ENCODE measurements at places on chromosomes 13 and 19.

DNA sequence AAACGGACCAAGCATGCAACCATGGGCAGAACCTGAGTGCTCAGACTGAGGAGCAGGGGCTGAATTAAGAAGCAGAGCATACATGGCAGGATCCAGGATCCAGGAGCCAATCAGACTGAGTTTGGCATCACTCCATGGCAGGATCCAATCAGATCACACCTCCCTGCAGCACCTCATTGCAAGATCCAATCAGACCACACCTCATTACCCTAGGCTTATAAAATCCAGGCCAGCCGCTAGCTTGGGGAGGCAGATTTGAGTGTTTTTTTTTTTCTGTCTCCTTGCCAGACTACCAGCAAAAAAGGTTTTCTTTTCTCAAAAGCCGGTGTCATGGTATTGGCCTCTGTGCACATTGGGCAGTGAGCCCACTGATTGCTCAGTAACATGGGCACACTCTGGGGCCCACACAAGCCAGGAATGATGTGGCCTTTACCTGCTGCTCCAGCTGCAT lies 127.9 kb upstream of the GJB6 start:
- H3K27ac ChIP-seq = no peak overlapping the region
- no peak for DNase-seq
- no peaks in the 10 kb centered on the region for H3K27me3 ChIP-seq
- no peaks in the 10 kb centered on the region for H3K36me3 ChIP-seq
- H3K4me1 ChIP-seq = peaks cover 5% of the 10 kb centered on the region

DNA sequence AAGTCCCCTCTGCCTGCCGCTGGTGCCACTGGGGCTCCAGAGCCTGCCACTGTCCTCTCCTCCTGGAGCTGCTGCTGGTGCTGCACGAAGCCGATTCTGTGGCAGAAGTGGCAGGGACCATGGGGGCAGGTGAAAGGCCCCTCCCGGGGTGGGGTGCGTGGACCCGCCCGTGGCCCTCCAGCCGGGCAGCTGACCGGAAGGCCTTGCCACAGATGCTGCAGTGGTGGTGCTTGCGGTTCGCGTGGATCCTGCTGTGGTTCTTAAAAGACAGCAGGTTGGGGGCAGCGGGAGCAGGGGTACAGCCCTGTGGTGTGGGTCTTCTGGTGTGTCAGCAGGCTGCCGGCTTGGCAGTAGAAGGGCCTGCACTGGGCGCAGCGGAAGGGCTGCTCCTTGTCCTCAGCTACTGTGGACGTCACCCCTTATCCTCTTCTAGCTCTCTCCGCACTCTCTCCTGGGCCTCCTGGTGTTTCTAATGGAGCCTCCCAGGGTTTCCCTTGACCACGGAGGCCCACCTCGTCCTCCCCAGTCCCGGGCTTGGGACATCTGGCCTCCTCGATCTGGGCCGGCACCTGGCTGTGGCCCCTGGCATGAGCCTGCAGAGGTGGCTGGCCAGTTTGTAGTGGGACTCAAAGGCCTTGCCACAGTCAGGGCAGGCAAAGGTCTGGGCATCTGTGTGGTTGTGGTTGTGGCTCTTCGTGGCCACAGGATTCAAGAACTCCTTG lies 380.4 kb downstream of the OLFM4 start:
- DNase-seq = no peak
- H3K36me3 ChIP-seq = no peaks in the 10 kb centered on the region
- H3K27ac ChIP-seq = no peak overlapping the region

DNA sequence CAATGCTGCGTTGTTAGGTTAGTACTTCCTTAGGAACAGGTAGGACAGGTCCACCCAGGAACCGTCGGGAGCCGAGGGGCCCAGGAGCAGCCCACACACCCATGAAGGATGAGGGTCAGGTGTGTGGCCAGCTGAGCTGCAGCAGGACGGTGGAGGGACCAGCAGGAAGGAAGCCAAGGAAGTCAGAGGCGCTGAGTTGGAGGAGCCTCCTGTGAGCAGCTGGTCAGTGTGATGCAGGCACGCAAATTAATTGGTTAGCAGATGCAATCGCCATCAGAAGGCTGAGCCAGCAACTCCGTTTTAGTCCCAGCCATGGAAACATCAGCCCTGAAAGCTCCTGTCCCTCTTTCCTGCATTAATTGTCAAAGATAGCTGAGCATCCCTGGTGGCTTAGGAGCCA lies 114.9 kb upstream of the SOX1 start:
- H3K36me3 ChIP-seq = no peaks in the 10 kb centered on the region
- H3K27me3 ChIP-seq = no peaks in the 10 kb centered on the region
- H3K27ac ChIP-seq = no peak overlapping the region
- DNase-seq = no peak
- no peak overlapping the region for H3K4me3 ChIP-seq

- H3K27ac ChIP-seq = no peak overlapping the region
- DNase-seq = no peak
- H3K36me3 ChIP-seq = no peaks in the 10 kb centered on the region
- H3K27me3 ChIP-seq = no peaks in the 10 kb centered on the region
- H3K4me3 ChIP-seq = no peak overlapping the region
Measured at GRCh38 chr19:33139165-33139564, 7.3 kb downstream of the WDR88 start.

DNA sequence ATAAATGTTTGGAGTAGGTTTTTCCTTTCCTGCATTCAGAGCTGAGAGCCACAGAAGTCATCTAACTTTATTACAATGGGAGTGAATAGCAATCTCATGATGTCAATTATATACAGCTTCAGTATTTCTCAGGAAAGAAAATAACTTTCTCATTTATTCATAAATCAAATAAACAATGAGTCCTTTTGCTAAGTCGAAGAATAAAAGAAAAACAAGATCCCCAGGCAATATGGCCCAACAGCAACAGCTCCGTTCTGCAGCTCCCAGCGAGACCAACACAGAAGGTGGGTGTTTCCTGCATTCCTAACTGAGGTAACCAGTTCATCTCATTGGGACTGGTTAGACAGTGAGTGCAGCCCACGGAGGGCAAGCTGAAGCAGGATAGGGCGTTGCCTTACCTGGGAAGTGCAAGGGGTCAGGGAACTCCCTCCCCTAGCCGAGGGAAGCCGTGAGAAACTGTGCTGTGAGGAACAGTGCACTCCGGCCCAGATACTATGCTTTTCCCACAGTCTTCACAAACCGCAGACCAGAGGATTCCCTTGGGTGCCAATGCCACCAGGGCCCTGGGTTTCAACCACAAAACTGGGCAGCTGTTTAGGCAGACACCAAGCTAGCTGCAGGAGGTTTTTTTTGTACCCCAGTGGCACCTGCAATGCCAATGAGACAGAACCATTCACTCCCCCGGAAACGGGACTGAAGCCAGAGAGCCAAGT lies 128.2 kb downstream of the SLITRK1 start:
- H3K4me3 ChIP-seq = no peak overlapping the region
- DNase-seq = no peak
- H3K4me1 ChIP-seq = no peaks in the 10 kb centered on the region
- no peak overlapping the region for H3K27ac ChIP-seq
- no peaks in the 10 kb centered on the region for H3K36me3 ChIP-seq
- H3K27me3 ChIP-seq = no peaks in the 10 kb centered on the region

- peaks cover 2% of the 10 kb centered on the region for H3K4me1 ChIP-seq
- H3K36me3 ChIP-seq = peaks cover 3% of the 10 kb centered on the region
- DNase-seq = peak; percentile 29
- H3K27me3 ChIP-seq = no peaks in the 10 kb centered on the region
- H3K27ac ChIP-seq = no peak overlapping the region
Measured at GRCh38 chr13:29594710-29595379, 643 bp downstream of the SLC7A1 start.

DNA sequence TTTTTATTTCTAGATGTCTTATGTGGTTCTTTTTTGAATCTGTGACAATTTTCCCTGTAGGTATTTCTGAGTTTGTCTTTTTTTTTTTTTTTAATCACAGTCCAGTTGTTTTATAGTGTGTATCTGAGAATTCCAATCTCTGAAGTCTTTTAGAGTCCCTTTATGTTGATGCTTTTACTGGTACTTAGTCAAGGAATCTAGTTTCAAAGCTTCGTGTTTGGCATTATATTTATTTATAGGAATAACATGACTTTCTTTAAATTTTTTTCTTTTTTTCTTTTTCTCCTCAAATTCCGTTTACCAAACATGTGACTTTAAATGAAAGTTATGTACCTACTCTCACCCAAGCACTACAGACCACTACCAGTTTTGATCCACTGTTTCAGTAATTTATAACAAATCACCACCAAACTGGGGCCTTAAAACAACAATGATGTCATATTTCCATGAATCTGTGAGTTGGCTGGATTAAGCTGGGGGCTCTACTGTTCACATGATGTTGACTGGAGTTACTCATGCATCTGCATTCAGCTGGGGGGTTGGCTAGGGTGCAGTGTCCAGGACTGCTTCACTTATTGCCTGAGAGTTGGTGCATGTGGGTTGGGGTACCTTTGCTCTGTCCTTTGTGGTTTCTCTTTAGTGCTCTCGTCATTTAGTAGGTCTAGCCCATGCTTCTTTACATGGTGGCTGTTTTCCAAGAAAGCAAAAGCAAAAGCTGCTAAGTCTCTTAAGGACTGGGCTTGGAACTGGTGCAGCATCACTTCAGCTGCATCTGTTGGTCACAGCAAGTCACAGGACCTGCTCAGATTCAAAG lies 22.3 kb downstream of the KCTD4 start:
- peaks cover 24% of the 10 kb centered on the region for H3K36me3 ChIP-seq
- H3K4me1 ChIP-seq = no peaks in the 10 kb centered on the region
- H3K4me3 ChIP-seq = no peak overlapping the region
- no peak for DNase-seq

GRCh38 chr19:42468273-42468796 lies 25.6 kb upstream of the CXCL17 start:
- peaks cover 5% of the 10 kb centered on the region for H3K4me1 ChIP-seq
- H3K27ac ChIP-seq = no peak overlapping the region
- no peaks in the 10 kb centered on the region for H3K36me3 ChIP-seq
- H3K27me3 ChIP-seq = no peaks in the 10 kb centered on the region
- DNase-seq = no peak

DNA sequence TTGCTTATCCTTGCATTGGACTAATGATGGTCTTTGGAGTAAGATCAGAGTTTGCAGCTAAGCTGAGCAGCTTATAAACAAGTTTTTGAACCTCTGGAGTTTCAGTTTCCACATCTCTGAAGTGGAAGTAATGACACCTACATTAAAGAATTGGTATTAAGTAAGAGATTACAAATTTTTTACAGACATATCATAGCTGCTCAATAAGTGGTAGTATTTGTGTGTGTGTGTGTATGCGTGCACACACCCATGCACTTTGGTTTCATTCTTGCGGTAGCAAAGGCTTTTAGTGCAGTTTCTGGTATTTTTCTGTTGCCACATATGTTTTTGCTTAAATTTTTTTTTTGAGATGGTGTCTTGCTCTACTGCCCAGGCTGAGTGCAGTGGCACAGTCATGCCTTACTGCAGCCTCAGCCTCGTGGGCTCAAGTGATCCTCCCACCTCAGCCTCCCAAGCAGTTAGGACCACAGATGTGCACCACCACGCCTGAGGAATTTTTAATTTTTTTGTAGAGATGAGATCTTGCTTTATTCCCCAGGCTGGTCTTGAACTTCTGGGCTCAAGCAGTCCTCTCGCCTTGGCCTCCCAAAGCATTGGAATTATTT lies 4.5 kb downstream of the NAA16 start:
- no peak overlapping the region for H3K4me3 ChIP-seq
- no peaks in the 10 kb centered on the region for H3K36me3 ChIP-seq
- DNase-seq = no peak
- H3K27me3 ChIP-seq = no peaks in the 10 kb centered on the region
- H3K27ac ChIP-seq = peak overlapping the region; percentile 46

GRCh38 chr19:3544742-3545668 lies 6.0 kb downstream of the TEKTIP1 start:
- peaks cover 18% of the 10 kb centered on the region for H3K36me3 ChIP-seq
- H3K4me1 ChIP-seq = peaks cover 3% of the 10 kb centered on the region
- no peak overlapping the region for H3K27ac ChIP-seq
- H3K27me3 ChIP-seq = no peaks in the 10 kb centered on the region
- peak; percentile 55 for DNase-seq

- no peak overlapping the region for H3K4me3 ChIP-seq
- no peaks in the 10 kb centered on the region for H3K4me1 ChIP-seq
- no peaks in the 10 kb centered on the region for H3K27me3 ChIP-seq
- no peak for DNase-seq
- H3K36me3 ChIP-seq = no peaks in the 10 kb centered on the region
Measured at GRCh38 chr13:35485424-35485823, 8.9 kb upstream of the MAB21L1 start.

DNA sequence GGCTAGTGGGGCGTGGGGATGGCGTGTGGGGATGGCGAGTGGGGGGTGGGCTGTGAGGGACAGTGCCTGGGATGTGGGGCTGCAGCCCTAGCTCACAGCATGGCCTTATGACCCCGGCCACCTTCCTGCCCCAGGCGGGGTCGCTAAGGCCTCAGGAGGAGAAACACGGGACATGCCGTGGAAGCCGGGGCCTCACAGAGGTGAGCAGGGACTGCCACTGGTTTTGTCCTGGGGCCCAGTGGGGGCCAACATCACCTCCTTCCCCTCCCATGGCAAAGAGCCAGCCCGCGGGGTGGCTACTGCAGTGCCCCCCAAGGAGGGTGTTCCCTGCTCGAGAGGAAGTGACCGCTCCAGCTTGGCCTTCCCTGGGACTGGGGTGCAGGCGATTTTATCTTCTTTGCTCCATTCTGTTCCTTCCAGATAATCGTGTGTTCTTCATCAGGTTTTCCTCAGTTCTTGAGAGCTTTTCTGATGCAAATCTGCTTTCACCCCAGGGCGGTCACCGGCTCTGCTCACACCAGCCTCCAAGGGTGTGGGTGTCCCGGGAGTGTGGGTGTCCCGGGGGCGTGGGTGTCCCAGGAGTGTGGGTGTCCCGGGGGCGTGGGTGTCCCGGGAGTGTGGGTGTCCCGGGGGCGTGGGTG lies 1.2 kb downstream of the F7 start:
- H3K36me3 ChIP-seq = no peaks in the 10 kb centered on the region
- H3K27ac ChIP-seq = no peak overlapping the region
- H3K4me3 ChIP-seq = no peak overlapping the region
- no peaks in the 10 kb centered on the region for H3K4me1 ChIP-seq
- peaks cover 21% of the 10 kb centered on the region for H3K27me3 ChIP-seq

- H3K36me3 ChIP-seq = no peaks in the 10 kb centered on the region
- H3K27me3 ChIP-seq = peaks cover 9% of the 10 kb centered on the region
- no peaks in the 10 kb centered on the region for H3K4me1 ChIP-seq
- H3K27ac ChIP-seq = no peak overlapping the region
- no peak overlapping the region for H3K4me3 ChIP-seq
Measured at GRCh38 chr19:18795540-18795939, 4.4 kb upstream of the COMP start.

DNA sequence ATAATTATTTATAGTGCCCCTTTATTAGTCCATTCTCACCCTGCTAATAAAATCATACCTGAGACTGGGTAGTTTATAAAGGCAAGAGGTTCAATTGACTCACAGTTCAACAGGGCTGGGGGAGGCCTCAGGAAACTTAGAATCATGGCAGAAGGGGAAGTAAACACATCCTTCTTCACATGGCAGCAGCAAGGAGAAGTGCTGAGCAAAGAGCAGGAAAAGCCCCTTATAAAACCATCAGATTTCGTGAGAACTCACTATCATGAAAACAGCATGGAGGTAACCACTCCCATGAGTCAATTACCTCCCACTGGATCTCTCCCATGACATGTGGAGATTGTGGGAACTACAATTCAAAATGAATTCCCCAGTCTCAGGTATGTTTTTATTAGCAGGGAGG lies 89.9 kb upstream of the STARD13 start:
- no peak overlapping the region for H3K4me3 ChIP-seq
- no peaks in the 10 kb centered on the region for H3K36me3 ChIP-seq
- no peaks in the 10 kb centered on the region for H3K27me3 ChIP-seq
- H3K27ac ChIP-seq = no peak overlapping the region

GRCh38 chr19:29887442-29887855 lies 54.6 kb upstream of the URI1 start:
- H3K4me1 ChIP-seq = no peaks in the 10 kb centered on the region
- no peak overlapping the region for H3K27ac ChIP-seq
- no peaks in the 10 kb centered on the region for H3K27me3 ChIP-seq
- H3K36me3 ChIP-seq = no peaks in the 10 kb centered on the region
- no peak overlapping the region for H3K4me3 ChIP-seq

All from neuronal stem cell (in vitro differentiated cells).